ENCODE measurements at places on chromosomes 1 and 21. TPM values are rescaled to one million over a fixed set of nuclear protein-coding genes. Genes with fewer than 3 reads are reported as not detected.

DNA sequence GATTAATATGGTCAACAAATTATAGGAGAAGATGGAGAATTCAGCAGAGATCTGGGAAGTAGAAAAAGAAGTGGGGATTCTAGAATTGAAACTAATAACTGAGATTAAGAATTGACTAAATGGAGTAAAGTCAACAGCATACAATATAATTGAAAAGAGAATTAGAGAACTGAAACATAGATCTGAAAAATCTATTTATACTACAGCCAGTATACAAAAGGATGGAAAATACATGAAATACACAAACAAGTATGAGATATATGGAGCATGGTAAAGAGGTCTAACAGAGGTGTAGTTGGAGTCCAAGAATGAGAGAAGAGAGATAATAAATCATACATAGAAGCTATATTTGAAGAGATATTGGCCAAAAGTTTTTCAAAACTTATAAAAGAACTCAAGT lies 235.2 kb downstream of the FGGY start:
- no peaks in the 10 kb centered on the region for H3K27me3 ChIP-seq
- H3K4me3 ChIP-seq = no peak overlapping the region
- no peaks in the 10 kb centered on the region for H3K4me1 ChIP-seq
- H3K27ac ChIP-seq = no peak overlapping the region
- no peaks in the 10 kb centered on the region for H3K36me3 ChIP-seq

- H3K36me3 ChIP-seq = no peaks in the 10 kb centered on the region
- no peaks in the 10 kb centered on the region for H3K27me3 ChIP-seq
- no peak for DNase-seq
These were observed 191.9 kb downstream of the RERE start for GRCh38 chr1:8625491-8625890.

Gene CCDC17
- total RNA-seq = 5.5 TPM

Gene LCE1D
- not detected for total RNA-seq

Gene SPRR2A
- not detected for total RNA-seq

- H3K36me3 ChIP-seq = no peaks in the 10 kb centered on the region
- H3K4me1 ChIP-seq = no peaks in the 10 kb centered on the region
- no peak overlapping the region for H3K27ac ChIP-seq
- H3K27me3 ChIP-seq = peaks cover 3% of the 10 kb centered on the region
- no peak for DNase-seq
- H3K4me3 ChIP-seq = no peak overlapping the region
These were observed 147.3 kb downstream of the LBR start for GRCh38 chr1:225280563-225280962.
